ENCODE measurements at places on chromosomes 4 and X. TPM values are rescaled to one million over a fixed set of nuclear protein-coding genes. Genes with fewer than 3 reads are reported as not detected.

GRCh38 chr4:35151816-35152572 is 1092.3 kb downstream of the ARAP2 start:
- no peaks in the 10 kb centered on the region for H3K36me3 ChIP-seq
- H3K27me3 ChIP-seq, result no peaks in the 10 kb centered on the region
- DNase-seq, result no peak
- H3K4me3 ChIP-seq, result no peak overlapping the region
- no peaks in the 10 kb centered on the region for H3K4me1 ChIP-seq

Gene FAM184B
- total RNA-seq, result not detected

Gene MAGEC3
- not detected for total RNA-seq

DNA sequence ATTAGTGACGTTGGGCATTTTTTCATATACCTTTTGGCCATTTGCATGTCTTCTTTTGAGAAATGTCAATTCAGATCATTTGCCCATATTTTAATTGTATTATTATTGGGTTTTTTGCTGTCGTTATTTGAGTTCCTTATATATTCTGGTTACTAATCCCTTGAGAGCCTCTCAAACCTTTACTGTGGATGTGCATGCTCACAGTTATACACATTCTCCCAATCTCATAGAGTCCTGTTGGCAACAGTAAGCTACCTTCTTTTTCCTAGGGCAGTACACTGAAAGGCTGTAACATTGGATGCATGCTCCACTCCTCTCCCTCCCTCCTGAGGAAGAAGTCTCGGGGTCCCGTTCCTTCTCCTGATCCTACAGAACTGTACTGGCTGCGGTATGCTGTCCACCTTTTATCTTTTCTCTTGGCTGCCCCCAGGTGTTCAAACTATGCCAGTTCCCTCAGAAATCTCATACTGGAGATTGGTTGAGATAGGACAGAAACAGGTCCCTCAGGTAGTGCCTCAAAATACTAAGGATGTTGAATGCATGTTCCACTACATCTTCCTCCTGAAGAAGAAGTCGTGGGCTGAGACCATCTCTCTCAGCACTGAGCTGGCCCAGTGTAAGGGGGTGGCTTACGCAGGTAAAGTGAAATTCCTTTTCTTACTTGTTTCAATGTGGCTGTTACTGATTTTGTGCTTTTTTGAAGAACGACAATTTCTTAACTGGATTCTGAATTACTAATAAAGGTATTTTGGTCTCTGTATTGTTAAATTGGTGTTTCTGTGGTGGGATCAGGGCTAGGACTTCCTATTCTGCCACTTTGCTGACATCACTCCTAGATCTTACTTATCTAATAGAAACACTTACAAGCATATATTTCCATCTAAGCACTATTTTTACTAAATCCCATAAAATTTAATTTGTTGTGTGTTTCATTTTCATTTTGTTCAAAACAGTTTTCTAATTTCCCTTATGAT is 145.4 kb upstream of the HUWE1 start:
- H3K27ac ChIP-seq, result peak overlapping the region; percentile 81
- peak overlapping the region; percentile 61 for H3K4me3 ChIP-seq
- H3K36me3 ChIP-seq, result no peaks in the 10 kb centered on the region

Gene BEND2
- not detected for total RNA-seq

GRCh38 chrX:154541896-154542722 is 4.5 kb downstream of the G6PD start:
- peak; percentile 66 for DNase-seq
- peak overlapping the region; percentile 71 for H3K4me3 ChIP-seq
- no peaks in the 10 kb centered on the region for H3K27me3 ChIP-seq
- peaks cover 38% of the 10 kb centered on the region for H3K4me1 ChIP-seq
- H3K36me3 ChIP-seq, result peaks cover 14% of the 10 kb centered on the region

DNA sequence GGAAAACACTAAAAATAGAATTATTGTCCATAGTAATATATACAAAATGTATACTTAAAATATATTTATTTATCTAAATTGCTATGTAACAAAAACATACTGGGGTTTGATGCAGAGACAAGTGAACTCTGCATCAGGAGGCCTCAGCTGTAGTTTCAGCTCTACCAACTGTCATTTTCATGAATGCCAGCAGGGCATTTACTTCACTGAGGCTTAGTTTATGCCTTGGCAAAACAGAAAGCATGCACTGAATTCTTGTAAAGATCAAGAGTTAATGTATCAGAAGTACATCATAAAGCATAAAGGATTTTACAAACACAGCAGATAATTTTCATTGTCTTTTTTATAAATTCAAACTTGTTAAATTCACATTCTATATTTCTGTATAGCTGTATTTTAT is 577.0 kb downstream of the C4orf33 start:
- no peak overlapping the region for H3K4me3 ChIP-seq
- H3K27me3 ChIP-seq, result no peaks in the 10 kb centered on the region
- no peaks in the 10 kb centered on the region for H3K36me3 ChIP-seq
- DNase-seq, result no peak

Gene ERVMER34-1
- total RNA-seq, result 0.17 TPM

DNA sequence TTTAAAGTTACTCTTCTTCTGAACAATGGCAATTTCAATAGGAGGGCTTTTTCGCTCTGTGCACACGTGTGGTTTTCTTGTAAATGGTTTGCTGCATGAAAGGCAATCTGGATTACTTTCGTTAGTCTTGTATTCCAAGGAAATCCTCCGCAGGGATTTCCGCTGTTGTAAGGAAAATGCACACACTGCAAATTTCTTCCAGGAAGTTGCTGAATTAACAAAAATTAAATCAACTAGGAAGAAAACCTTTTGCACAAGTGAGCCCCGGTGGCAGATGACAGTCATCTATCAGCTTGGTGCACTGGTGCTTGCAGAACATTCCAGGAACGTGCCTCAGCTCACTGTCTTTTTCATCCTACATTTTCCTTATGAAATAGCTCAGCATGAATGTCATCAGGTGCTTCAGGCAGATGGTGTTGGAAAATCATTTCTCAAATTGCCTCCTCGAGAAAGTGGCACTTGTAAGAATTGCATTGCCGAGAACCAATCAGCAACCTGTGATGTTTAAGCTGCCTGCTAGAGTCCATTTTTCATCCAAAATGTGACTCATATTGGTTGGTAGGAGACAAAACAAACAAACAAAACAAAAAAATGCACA is 272.4 kb upstream of the VCX start:
- no peaks in the 10 kb centered on the region for H3K4me1 ChIP-seq
- no peak overlapping the region for H3K27ac ChIP-seq
- no peak for DNase-seq
- H3K4me3 ChIP-seq, result no peak overlapping the region
- H3K36me3 ChIP-seq, result no peaks in the 10 kb centered on the region

DNA sequence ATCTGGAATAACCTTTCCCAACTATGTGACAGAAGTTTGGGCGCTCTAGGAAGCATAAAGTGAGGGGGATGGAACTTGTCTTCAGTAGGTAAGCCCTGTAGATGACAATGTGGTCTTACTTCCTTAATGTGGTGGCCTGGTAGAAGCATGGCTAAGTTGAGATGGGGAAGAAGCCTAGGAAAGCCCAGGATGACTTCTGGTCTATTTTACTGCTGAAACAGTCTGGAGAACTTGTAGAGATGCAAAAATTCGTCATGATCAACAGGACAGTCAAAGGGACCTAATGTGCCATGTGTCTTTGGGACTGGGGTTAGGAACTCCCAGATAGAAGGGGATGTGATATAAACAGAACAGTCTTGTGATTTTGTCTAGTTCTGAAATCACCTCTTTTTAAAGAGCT is 40.8 kb downstream of the CCNG2 start:
- no peak overlapping the region for H3K27ac ChIP-seq
- peaks cover 24% of the 10 kb centered on the region for H3K4me1 ChIP-seq
- no peaks in the 10 kb centered on the region for H3K36me3 ChIP-seq
- no peak overlapping the region for H3K4me3 ChIP-seq
- no peak for DNase-seq
- H3K27me3 ChIP-seq, result no peaks in the 10 kb centered on the region

Gene SYN1
- total RNA-seq, result 0.83 TPM

Gene TLR1
- total RNA-seq, result 1.5 TPM

Gene H2BW2
- total RNA-seq, result not detected

DNA sequence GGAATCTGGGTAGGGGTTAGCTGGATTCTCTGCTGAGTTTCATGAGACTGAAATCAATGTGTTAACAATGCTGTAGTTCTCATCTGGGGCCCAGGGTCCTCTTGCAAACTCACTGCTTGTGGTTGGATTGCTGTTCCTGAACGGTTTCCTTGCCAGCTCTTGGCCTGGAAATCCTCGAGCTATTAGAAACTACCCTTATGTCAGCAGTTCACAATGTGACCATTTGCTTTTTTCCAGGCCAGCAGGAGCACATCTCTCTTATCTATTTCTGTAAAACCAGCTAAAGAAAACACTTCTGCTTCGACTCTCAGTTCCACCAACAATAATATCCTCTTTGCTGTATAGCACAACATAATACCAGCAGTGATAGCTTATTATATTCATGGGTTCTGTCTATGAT is 140.1 kb upstream of the TRAM1L1 start:
- H3K27me3 ChIP-seq, result no peaks in the 10 kb centered on the region
- no peaks in the 10 kb centered on the region for H3K4me1 ChIP-seq
- no peak overlapping the region for H3K27ac ChIP-seq
- no peaks in the 10 kb centered on the region for H3K36me3 ChIP-seq
- no peak for DNase-seq

GRCh38 chr4:2809610-2810180 is 16.8 kb downstream of the SH3BP2 start:
- no peak overlapping the region for H3K27ac ChIP-seq
- no peak for DNase-seq
- no peaks in the 10 kb centered on the region for H3K27me3 ChIP-seq
- H3K36me3 ChIP-seq, result peaks cover 8% of the 10 kb centered on the region

- H3K27ac ChIP-seq, result no peak overlapping the region
- H3K4me1 ChIP-seq, result no peaks in the 10 kb centered on the region
- DNase-seq, result no peak
- H3K4me3 ChIP-seq, result no peak overlapping the region
Measured at GRCh38 chr4:167143018-167143417, 91.3 kb downstream of the SPOCK3 start.

DNA sequence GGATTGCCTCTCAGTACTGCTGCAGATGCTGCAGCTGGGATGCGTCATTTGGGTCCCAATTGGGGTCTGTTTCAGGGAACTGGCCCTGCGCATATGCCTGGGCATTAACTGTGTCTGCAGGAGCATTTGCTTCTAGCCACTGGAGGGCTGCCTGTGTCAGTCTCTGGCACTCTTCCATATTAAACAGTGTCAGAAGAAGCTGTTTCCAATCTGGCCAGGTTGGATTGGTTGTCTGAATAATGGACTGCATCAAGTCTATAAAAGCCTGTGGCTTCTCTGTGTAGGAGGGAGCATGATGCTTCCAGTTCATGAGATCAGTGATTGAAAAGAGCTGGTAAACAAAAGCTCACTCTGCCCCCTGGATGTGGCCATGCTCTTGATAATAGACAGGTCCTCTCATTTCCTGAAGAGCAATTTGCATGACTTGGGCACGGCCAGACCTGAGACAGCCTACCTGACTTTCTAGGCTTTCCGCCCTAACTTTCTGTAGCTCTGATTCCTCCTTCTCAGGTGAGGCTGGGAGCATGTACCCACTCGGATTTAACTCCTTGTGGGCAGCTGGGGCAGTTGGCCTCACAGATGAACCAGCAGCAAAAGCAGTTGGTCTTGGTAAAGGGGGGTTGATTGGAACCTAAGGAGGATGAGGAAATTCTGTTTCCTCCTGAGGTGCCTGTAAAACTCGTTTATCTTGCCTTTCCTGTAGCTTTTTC is 29.2 kb downstream of the SULT1E1 start:
- H3K27me3 ChIP-seq, result no peaks in the 10 kb centered on the region
- H3K27ac ChIP-seq, result no peak overlapping the region

Gene RHOXF2B
- total RNA-seq, result not detected

DNA sequence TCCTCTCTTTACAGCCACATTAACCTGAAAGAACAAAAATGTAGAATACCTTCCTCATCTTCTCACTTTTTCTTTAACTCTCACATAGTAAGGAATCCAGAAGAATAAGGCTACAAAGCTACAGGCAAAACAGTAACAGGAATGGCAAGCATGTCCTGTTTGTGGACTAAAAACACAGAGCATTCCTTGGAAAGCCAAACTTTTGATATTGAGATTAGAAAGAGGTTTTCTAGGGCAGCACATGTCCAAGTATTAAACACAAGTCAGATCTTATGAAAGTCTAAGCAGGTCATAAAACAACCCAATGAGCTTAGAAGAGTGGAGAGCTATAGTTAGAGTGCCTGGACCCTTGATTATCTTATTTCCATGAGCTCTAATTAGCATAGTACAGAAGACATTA is 58.2 kb upstream of the FAM9C start:
- H3K36me3 ChIP-seq, result no peaks in the 10 kb centered on the region
- peaks cover 48% of the 10 kb centered on the region for H3K4me1 ChIP-seq
- no peak for DNase-seq
- no peaks in the 10 kb centered on the region for H3K27me3 ChIP-seq
- no peak overlapping the region for H3K4me3 ChIP-seq
- no peak overlapping the region for H3K27ac ChIP-seq

Gene ZFP42
- total RNA-seq, result not detected

- H3K4me1 ChIP-seq, result no peaks in the 10 kb centered on the region
- H3K4me3 ChIP-seq, result no peak overlapping the region
- H3K27ac ChIP-seq, result no peak overlapping the region
- H3K27me3 ChIP-seq, result no peaks in the 10 kb centered on the region
- no peak for DNase-seq
Measured at GRCh38 chr4:90840828-90841227, 713.6 kb downstream of the CCSER1 start.

- H3K27ac ChIP-seq, result no peak overlapping the region
- no peak overlapping the region for H3K4me3 ChIP-seq
- no peaks in the 10 kb centered on the region for H3K27me3 ChIP-seq
- DNase-seq, result no peak
- no peaks in the 10 kb centered on the region for H3K4me1 ChIP-seq
Measured at GRCh38 chr4:119489305-119489704, 139.3 kb downstream of the PDE5A start.

Gene EFHC2
- 0.24 TPM for total RNA-seq

GRCh38 chr4:156692016-156692415 is 279.6 kb downstream of the PDGFC start:
- no peaks in the 10 kb centered on the region for H3K4me1 ChIP-seq
- no peak for DNase-seq
- H3K27me3 ChIP-seq, result no peaks in the 10 kb centered on the region
- H3K36me3 ChIP-seq, result no peaks in the 10 kb centered on the region
- no peak overlapping the region for H3K27ac ChIP-seq

DNA sequence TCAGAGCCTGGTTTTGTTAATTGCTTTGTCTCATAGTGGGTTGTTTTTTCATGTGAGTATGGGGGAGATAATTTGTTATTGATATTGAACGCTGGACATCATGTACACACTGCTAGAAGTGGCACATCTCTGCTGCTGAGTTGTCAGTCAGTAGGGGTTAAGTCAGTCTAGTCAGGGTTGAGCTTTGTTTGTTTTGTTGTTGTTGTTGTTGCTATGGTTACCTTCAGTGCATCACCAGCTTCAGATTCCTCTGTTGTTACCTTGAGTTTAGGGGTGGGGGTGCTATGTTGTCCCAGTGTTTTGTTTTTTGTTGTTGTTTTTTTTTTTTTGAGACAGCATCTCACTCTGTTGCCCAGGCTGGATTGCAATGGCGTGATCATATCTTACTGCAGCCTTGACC is 9.9 kb downstream of the YIPF6 start:
- H3K27me3 ChIP-seq, result no peaks in the 10 kb centered on the region
- no peak overlapping the region for H3K4me3 ChIP-seq
- no peak for DNase-seq
- peaks cover 47% of the 10 kb centered on the region for H3K4me1 ChIP-seq

GRCh38 chr4:80127870-80128419 is 54.9 kb upstream of the ANTXR2 start:
- peaks cover 49% of the 10 kb centered on the region for H3K4me1 ChIP-seq
- no peaks in the 10 kb centered on the region for H3K36me3 ChIP-seq
- H3K4me3 ChIP-seq, result peak overlapping the region; percentile 0
- no peaks in the 10 kb centered on the region for H3K27me3 ChIP-seq

GRCh38 chr4:15906020-15906443 is 32.5 kb downstream of the FGFBP1 start:
- no peak overlapping the region for H3K27ac ChIP-seq
- H3K4me1 ChIP-seq, result no peaks in the 10 kb centered on the region
- H3K4me3 ChIP-seq, result no peak overlapping the region
- peak; percentile 58 for DNase-seq
- H3K36me3 ChIP-seq, result no peaks in the 10 kb centered on the region
